ENCODE measurements at places on chromosomes 13 and 19.

GRCh38 chr19:11191934-11192333 lies 5.4 kb downstream of the KANK2 start:
- DNase-seq = no peak

DNA sequence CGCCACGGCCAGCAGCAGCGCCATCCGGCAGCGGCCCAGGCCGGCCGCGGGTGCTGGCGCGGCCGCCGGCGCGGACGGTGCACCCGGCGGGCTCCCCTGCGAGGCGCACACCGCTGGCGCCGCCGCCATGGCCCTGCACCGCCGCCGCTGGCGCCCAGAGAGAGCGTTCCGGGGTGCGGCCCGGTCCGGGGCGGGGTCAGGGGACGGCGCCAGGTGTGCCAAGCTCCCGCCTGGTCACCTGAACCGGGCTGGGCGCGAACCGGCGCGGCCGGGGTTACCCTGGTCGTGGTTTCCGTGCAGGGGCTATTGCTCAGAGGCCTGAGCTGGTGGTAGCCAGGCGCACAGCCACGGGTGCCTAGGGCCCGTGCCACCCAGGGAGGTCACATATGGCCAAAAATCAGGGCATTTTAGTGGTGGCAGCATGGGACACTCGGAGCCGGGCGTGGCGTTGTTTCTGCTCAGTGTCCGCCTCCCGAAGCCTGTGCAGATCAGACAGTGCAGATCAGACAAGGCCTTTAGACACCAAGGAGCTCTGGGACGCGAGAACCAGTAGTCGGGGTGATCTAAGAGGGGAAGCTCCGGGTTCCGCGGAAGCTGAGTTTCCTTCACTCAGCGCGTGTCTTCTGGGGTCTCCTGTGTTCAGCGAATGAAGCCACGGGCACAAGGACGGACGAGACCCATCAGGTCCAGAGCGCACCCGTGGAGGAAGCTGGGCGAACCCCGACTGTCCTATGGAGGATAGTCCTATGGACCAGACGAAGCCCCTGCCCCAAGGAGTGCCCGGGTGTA lies at the start of gene TMEM238:
Gene TMEM238 (minus strand): TSS at position 162 of the 789 bp plus-strand sequence. CDS start 33 bp downstream, at position 129.
- DNase-seq = no peak

- no peak for DNase-seq
Observed at GRCh38 chr19:48095612-48096175, 14.9 kb downstream of the PLA2G4C start.

GRCh38 chr19:11624069-11624463 lies 26.8 kb downstream of the ZNF627 start:
- DNase-seq = peak; percentile 29

DNA sequence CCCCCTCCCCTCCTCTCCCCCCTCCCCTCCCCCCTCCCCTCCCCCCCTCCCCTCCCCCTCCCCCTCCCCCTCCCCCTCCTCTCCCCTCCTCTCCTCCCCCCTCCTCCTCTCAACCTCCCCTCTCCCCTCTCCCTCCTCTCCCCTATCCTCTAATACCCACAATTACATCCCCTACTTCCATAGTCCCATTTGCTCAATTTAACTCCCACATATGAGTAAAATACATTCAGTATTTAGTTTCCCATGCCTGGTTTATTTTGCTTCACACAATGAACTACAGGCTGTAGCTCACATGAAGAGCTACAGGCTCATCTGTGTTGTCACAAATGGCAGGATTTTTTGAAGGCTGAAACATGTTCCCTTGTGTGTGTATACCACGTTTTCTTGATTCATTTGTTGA lies 6.9 kb downstream of the NLRP5 start:
- no peak for DNase-seq

DNA sequence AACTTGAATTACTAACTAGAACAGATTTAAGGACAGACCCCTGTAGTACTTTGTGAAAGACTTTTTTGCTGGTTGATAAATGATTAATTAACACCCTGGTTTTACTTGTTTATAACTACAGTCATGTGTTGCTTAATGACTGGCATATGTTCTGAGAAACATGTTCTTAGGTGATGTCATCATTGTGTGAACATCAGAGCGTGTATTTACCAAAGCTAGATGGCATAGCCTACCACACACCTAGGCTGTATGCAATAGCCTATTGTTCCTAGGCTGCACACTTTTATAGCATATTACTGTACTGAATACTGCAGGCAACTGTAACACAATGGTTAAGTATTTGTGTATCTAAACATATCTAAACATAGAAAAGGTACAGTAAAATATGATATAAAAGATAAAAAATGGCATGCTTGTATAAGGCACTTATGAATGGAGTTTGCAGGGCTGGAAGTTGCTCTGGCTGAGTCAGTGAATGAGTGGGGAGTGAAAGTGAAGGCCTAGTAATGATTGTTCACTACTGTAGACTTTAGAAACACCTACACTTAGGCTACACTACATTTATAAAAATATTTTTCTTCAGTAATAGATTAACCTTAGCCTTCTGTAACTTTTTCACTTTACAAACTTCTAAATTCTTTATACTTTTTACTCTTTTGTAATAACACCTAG lies 260.3 kb downstream of the KCNRG start:
- peak; percentile 89 for DNase-seq

GRCh38 chr13:24995225-24995804 lies 100.6 kb upstream of the PABPC3 start:
- peak; percentile 89 for DNase-seq

DNA sequence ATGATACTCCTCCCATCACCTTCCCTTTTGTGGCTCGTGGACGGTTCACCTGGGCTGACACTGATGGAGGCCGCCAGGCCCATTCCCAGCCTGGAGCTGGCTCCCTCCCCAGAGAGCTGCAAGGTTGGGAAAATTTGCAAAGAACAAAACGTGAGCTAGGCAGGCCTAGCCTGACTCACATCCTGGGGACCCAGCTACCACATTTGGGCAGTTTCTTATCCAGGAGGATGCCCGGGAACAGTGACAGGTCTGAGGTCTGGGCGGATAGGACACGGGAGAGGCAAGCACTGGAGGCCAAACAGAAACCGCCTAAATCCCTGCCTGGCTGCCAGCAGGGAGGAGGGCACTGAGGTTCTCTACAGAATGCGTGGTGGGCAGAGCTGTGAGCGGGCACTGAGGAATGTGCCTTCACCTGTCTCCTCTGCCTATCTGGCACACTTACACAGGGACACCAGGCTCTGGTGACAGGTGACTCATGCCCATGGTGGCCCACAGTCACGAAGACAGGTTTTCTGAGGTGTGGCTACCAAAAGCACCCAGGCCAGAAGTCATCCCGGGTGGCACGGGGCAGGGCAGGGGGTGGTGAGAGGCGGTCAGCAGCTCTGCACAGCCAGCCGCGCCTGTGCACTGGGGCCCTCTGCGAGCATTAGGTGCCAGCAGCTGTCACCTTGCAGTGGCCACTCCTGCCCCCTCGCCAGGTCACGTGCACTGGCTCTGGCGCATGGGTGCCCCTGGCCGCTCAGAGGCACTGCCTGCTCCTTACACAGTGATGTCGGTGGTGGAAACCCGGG lies 23.2 kb downstream of the SH3GL1 start:
- DNase-seq = peak; percentile 55

DNA sequence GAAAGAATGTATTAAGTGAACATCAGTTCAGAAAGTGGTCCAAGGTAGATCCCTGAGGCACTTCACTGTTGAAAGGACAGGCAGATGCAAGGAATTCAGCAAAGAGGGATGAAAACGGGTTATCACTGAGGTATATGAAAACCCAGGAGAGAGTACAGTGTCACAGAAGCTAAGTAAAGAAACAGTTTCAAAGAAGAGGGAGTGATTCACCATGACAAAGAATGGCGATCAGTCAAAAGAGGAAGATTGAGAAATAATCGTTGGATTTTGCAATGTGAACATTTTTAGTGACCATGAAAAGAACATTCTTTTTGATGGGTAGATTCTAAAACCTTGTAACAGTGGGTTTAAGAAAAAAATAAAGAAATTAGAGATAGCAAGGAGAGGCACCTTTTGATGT lies 99.3 kb downstream of the EPSTI1 start:
- DNase-seq = peak; percentile 77

DNA sequence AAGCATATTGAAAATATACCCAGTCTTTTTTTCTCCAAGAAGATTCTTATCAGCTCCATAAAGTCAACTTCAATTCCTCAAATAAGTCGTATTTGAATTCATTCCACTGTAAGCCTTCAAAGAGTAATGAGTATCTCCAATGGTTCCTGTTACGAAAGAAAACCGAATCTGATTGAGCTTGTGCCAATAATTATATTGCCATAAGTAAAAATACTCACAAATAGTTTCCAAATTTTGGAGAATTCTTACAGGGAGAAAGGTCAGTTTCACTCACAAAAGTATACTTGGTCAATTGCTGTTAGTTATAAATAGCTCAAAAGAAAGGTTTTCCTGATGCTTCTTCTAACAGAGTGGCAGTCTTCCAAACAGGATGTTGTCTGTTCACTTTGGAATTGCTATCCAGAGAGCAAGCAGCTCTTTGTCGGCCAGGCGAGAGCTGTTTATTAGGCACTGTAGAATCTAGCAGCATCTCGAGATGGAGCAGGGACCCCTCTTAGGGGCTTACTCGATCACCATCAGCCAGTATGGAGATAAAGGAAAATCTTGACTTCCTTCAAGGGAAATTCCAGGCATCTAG lies 13.5 kb downstream of the ERICH4 start:
- no peak for DNase-seq

All from epithelial cell of esophagus (primary cell).